Left ventricle myocardium inferior (tissue), 1 donor: ENCODE measurements at places on chromosomes 2 and 18. TPM values are rescaled to one million over a fixed set of nuclear protein-coding genes. Genes with fewer than 3 reads are reported as not detected.
A peak's percentile ranks its signal among the peaks of the same experiment; 100 is the strongest.

GRCh38 chr18:38940475-38940862, 1374.9 kb upstream of the CELF4 start:
- no peak for DNase-seq

IGFBP2 gene
- 136 TPM for total RNA-seq

DNA sequence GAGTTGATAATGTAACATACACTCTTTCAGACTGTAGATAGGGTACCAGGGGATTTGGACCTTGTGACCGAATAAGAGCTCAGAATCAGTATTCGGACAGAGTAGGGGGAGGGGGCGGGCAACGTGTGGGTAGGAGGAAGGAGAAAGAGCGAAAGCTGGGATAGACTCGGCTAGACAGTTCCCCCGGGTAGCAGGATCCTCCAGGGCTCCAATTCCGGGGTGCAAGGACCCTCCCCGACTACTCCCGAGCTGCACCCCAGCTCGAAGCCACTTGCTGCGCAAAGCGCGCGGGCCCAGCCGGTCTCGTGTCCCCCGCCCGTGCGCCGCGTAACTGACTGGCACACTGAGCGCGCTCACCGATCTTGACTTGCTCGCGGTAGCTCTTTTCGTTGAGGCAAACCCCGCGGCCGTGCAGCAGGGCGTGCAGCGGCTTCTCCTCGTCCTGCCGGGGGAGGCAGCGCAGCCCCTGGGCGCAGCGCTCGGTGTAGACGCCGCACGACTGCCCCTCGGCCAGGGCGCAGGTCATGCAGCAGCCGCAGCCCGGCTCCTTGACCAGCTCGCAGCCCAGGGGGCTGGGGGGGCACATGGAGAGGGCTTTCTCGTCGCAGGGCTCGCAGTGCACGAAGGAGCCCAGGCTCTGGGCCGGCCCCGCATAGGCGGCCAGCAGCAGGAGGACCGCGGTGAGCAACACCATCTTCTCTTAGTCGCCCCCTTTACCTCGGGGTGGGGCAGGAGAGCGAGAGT, 1.1 kb downstream of the IGFBP5 start:
- peak; percentile 66 for DNase-seq

FOXI3 gene
- total RNA-seq: not detected

STPG4 gene
- not detected for total RNA-seq
